Lung microvascular endothelial cell (primary cell): ENCODE measurements at places on chromosomes 3 and 15. TPM values are rescaled to one million over a fixed set of nuclear protein-coding genes. Genes with fewer than 3 reads are reported as not detected.

AGBL1 gene
- not detected in 2 replicates for total RNA-seq

HES1 gene
- 49.7 and 74.2 TPM in 2 replicates for total RNA-seq

REC114 gene
- not detected in 2 replicates for total RNA-seq

GATM gene
- 0.20 and 0.44 TPM in 2 replicates for total RNA-seq

IL5RA gene
- total RNA-seq: not detected in 2 replicates

VEPH1 gene
- total RNA-seq: 9.5 and 20.9 TPM in 2 replicates

CHRNA5 gene
- total RNA-seq: 1.8 and 2.4 TPM in 2 replicates

CAMP gene
- not detected in 2 replicates for total RNA-seq

DISP2 gene
- total RNA-seq: under 0.01 TPM in 2 replicates

PFKFB4 gene
- total RNA-seq: 0.60 and 1.5 TPM in 2 replicates

CLDN1 gene
- 0.20 and 0.44 TPM in 2 replicates for total RNA-seq

KCNAB1 gene
- 0.65 and 2.0 TPM in 2 replicates for total RNA-seq

GNAT1 gene
- not detected in 2 replicates for total RNA-seq

FES gene
- 45.5 and 49.0 TPM in 2 replicates for total RNA-seq

GHSR gene
- total RNA-seq: not detected in 2 replicates

P2RY1 gene
- total RNA-seq: under 0.01 and 0.44 TPM in 2 replicates

TICRR gene
- total RNA-seq: 0.40 and 1.5 TPM in 2 replicates

ACP3 gene
- total RNA-seq: not detected in 2 replicates

TMOD2 gene
- total RNA-seq: 13.5 and 29.2 TPM in 2 replicates

SCN11A gene
- total RNA-seq: under 0.01 TPM in 2 replicates

ZKSCAN7 gene
- 0.87 and 1.2 TPM in 2 replicates for total RNA-seq

POTEB3 gene
- total RNA-seq: not detected in 2 replicates

PRR20G gene
- not detected in 2 replicates for total RNA-seq

CNTN3 gene
- under 0.01 TPM in 1 of 2 replicates, not detected in the other for total RNA-seq

SPATA12 gene
- total RNA-seq: 0.44 TPM in 1 of 2 replicates, not detected in the other

CFAP44 gene
- total RNA-seq: 0.22 and 0.79 TPM in 2 replicates

STRIT1 gene
- not detected in 2 replicates for total RNA-seq

GCSAM gene
- total RNA-seq: not detected in 2 replicates

GOLGA6A gene
- total RNA-seq: not detected in 2 replicates

ZBTB20 gene
- 6.5 and 13.9 TPM in 2 replicates for total RNA-seq

ADGRG7 gene
- not detected in 2 replicates for total RNA-seq

SLC28A1 gene
- not detected in 2 replicates for total RNA-seq

SNTN gene
- total RNA-seq: not detected in 2 replicates

SLC9C1 gene
- under 0.01 TPM in 2 replicates for total RNA-seq

ARL6IP5 gene
- 68.1 and 75.2 TPM in 2 replicates for total RNA-seq

CLEC3B gene
- total RNA-seq: 0.20 and 0.22 TPM in 2 replicates

SLC28A2 gene
- total RNA-seq: not detected in 2 replicates

ZPLD1 gene
- total RNA-seq: not detected in 2 replicates

PDCD6IP gene
- total RNA-seq: 71.9 and 90.7 TPM in 2 replicates

NR1I2 gene
- total RNA-seq: not detected in 2 replicates

SH2D7 gene
- not detected in 2 replicates for total RNA-seq

BMF gene
- total RNA-seq: 2.0 and 3.7 TPM in 2 replicates

FOXL2NB gene
- total RNA-seq: not detected in 2 replicates

ADAMTS17 gene
- 0.22 and 0.40 TPM in 2 replicates for total RNA-seq

ADAMTSL3 gene
- total RNA-seq: 12.0 and 12.5 TPM in 2 replicates

ECE2 gene
- total RNA-seq: not detected in 2 replicates

CCR8 gene
- total RNA-seq: not detected in 2 replicates

C3orf22 gene
- total RNA-seq: not detected in 2 replicates

SST gene
- not detected in 2 replicates for total RNA-seq

GLDN gene
- total RNA-seq: not detected in 2 replicates

MGLL gene
- 27.5 and 36.1 TPM in 2 replicates for total RNA-seq

WDR93 gene
- not detected in 2 replicates for total RNA-seq

TP63 gene
- under 0.01 TPM in 1 of 2 replicates, not detected in the other for total RNA-seq

SEMA5B gene
- total RNA-seq: under 0.01 TPM in 2 replicates

FBXO22 gene
- total RNA-seq: 30.8 and 41.2 TPM in 2 replicates
